Activated B cell treated with CpG ODN at 0.5 μM for 24 hours (primary cell): ENCODE measurements at places on chromosomes 3 and 15. TPM values are rescaled to one million over a fixed set of nuclear protein-coding genes. Genes with fewer than 3 reads are reported as not detected.

DNA sequence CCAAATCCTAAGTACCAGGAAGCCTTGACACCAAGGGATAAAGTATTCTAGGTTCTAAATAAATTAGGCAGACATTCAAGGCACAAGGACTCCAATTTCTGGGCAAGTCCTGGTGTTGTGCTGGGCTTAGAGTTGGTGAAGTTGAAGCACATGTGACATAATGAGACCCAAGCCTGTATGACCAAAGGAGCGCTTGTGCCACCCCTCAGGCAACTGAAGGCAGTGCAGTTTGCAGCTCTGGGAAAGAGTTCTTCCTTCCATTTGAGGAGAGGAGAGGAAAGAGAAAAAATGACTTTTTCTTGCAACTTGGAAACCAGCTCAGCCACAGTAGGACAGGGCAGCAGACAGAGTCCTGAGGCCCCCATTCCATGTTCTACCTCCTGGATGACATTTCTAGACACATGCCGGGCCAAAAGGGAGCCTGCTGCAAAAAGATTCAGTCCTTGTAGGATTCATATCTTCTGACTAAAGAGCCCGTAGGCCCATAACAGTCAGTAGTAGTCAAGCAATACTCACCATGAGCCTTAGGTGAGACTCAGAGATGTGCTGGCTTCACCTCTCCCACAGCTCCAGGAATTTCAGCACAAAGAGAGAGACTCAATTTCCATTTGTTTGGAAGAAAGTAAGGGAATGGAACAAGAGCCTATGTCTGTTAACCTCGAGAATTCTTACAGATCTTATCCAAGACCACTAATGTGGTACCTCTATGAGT, 588.8 kb upstream of the BCHE start:
- no peak for DNase-seq

- DNase-seq, result no peak
Measured at GRCh38 chr3:138389841-138390581, 41.6 kb downstream of the MRAS start.

DNA sequence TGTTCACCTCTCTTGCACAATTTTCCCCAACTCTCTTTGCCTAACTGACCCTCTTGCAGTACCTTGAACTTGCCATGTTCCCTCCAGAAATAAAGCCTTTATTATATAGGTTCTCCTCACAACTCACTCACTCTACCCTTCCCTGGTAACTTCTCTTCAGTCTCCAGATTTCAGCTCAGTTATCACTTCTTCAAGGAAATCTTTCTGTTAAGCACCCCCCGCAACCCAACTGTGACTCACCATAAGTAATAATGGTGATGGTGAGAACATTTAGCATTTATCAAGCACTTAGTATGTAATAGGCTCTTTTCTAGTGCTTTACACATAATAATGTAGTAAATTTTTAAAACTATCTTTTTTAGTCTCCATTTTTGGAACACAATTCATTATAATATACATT, 8.1 kb upstream of the OR5K1 start:
- no peak for DNase-seq

- no peak for DNase-seq
Measured at GRCh38 chr3:136838641-136839555, 20.0 kb downstream of the SLC35G2 start.

DNA sequence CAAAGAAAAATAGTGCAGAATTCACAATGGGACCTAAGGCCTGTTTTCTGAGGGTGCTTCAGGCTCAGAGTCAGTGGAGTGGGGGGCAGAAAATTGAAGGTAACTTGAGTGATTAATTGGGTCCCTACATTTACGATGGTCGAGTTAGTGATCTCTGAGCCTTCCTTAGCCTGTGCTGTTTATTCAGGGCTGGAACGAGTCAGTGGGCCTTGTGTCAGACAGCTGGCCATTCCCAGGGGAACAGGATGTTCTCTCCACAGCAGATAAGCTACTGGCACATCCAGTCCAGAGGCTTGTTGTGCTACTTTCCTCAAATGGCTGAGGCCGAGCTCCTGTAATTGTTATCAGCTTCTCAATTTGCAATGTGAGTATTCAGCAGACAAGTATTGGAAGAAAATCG, 29.2 kb upstream of the CNTN3 start:
- no peak for DNase-seq

DNA sequence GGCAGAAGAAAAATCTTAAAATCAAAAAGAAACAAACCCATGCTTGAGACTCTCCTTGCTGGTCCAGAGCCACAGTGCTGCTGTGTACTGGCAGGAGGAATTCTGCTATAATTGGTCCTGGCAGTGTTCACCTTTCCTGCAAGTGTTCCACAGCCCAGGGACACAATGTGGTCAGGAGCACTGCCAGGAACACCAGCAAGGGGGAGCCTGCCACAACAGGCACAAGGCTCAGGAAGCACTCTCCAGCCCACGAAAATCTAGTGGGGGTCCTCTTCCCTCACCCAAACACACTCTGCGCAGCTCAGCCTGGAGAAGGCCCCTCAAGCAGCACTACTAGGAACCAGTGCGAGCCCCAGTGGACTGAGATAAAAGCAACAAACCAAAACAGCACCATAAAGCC, 92.9 kb downstream of the UBE3A start:
- DNase-seq, result no peak

DNA sequence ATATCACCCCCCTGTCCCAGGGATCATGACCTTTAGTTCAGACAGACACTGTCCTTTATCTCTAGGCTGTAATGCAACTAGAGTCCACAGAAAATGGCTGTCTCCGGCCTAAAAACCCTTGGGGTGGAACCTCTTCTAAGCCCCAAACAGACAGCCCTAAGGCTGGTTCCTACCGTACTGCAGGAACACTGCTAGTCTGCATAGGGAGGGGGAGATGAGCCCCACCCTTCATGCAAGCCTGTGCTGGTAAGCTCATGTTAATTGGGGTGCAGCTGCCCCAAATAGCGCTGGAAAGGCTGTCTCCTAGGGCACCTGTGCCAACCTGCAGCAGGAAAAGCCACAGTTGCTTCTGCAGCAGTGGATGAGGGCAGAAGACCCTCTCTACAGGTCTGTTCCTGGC, 252.1 kb upstream of the MDFIC2 start:
- DNase-seq, result no peak

DNA sequence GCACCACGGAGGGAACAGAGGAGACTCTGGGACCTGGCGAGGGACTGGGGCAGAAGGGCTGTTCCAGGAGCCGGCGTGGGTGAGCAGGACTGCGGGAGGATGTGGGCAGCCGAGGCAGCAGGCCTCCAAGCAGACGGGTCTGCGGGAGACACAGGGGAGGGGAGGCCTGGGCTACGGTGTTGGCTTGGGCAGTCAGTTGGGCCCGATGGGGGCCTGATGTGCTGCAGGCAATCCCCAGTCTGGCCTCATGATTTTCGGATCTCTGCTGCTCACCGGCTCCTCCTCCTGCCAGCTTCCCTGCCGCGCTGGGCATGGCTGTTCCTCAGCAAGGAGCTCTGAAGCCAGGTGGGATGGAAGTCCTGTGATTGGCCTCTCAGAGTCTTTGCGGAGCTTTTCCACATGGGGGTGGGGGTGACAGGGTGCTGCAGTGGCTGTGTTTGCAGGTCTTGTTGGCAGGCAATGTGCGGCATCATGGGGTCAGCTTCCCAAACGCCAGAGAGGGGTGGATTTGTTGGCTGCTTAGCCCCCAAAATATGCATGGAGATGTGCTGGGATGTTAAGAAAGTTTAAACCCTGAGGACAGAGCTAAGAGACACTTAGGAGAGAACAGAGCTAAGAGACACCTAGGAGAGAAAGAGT, 19.3 kb downstream of the MINAR1 start:
- DNase-seq, result no peak

DNA sequence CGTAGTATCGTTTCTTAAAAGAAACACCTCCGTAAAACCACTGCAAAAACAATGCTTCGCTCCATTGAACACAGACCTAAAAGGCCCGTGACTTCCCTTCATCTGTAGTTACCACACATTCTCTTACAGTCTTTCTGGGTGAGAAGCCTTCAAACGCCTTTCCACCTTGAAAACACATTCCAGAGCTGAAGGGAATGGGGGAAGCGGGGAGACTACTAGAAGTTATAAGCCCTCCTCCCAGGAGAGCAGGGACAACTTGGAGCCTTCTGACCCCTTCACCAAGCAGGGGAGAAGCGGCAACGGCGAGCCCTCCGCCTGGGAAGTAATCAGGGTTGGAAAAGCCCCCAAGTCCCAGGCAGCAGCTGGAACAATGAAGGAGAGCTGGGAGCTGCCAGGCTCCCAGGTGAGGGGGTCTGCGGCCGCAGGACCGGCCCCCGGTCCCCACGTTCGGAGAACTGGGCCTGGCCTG, 461 bp downstream of the SECISBP2L start:
- DNase-seq, result no peak

DNA sequence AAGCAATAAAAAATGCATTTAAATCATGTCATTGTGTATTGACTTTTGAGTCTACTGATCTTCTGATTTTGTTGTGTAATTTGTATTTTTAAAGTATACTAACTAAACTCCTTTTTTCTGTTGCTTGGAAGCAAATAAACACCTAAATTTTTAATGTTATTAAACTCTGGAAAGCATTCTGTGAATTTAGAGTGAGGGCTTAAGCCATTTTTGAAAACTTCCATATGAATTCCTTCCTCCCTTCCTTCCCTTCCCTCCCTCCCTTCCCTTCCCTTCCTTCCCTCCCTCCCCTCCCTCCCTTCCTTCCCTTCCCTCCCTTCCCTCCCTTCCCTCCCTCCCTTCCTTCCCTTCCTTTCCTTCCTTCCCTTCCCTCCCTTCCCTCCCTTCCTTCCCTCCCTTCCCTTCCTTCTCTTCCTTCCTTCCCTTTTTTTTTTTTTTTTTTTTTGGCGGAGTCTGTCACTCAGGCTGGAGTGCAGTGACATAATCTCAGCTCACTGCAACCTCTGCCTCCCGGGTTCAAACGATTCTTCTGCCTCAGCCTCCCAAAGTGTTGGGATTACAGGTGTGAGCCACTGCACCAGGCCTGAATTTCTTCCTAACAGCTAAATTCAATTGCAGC, 56.6 kb upstream of the SENP5 start:
- no peak for DNase-seq

GRCh38 chr15:66840615-66841390, 138.8 kb downstream of the SMAD6 start:
- no peak for DNase-seq

DNA sequence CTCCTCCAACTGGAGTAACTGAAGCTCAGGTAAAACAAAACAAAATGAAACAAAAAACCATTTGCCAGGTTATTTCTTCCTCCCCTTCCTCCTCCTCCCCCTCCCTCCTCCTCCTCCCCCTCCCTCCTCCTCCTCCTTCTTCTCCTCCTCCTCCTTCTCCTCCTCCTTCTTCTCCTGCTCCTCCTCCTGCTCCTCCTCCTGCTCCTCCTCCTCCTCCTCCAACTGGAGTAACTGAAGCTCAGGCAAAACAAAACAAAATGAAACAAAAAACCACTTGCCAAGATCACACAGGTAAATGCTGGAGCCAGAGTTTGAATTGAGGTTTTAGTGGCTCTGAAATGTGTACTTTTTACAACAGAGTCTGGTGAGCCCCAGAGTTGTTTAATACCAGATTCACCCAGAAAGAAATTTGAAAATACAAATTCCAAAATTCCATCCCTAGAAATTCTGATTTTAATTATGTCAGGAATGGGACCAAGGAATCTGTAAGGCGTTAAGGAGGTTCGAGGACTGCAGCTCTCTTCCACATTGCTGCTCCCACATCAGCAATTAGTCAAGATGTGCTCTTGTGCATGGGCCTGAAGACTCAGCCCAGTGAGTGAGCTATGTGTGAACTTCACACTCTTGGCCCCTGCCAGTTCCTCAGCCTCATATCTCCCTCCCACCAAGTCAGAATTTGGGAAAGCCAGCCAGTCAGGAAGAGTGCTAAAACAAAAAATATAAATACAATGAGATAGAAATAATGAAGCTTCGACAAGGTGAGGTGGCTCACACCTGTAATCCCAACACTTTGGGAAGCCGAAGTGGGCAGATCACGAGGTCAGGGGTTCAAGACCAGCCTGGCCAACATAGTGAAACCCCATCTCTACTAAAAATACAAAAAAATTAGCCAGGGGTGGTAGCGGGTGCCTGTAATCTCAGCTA, 31.6 kb upstream of the ZNF770 start:
- no peak for DNase-seq

- no peak for DNase-seq
Measured at GRCh38 chr3:10702961-10703740, 112.9 kb upstream of the SLC6A11 start.

DNA sequence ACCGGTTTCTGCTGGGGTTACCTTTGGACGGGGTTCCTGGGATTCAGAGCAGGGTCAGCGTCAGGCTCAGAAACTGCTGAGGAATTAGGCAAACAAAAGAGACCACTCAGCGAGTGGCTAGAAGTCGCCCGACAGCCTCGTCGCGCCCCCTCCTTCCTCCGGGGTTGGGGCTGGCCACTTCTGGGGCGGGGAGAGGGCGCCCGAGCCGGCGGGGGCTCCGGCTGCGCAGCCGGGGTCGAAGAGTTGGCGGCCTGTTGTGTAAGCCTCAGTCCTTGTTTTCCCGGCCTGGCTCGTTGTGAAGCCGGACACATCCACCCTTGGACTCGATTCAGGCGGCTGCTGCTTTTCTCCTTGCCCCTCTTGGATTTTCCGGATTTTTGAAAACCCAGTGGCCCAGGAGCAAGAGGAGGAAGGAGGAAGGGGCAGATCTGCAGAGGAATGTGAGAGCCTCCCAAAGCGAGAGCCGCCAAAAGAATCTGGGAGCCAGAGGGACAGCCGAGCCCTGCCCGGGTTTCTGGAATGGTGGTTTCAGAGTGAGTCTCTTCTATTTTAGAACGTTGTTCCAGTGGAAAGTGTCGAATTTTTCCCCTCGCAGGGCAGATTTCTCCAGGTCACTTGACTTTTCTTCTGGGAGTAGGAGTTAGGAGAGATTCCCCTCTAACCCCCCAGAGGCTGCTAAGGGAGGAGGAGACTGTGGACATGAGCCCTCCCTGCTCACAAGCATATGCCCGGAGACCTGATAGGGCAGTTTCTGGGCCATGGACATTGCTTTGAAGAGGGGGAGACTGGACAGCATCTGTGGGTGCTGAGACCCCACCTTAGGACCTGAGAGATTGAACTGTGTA, 666 bp downstream of the SNX33 start:
- DNase-seq, result no peak

RPL32 gene
- 2,996 and 3,448 TPM in 2 replicates for total RNA-seq

BCHE gene
- total RNA-seq, result not detected in 2 replicates

COL6A5 gene
- not detected in 2 replicates for total RNA-seq

TMEM266 gene
- 0.16 TPM in 1 of 2 replicates, not detected in the other for total RNA-seq

FGF7 gene
- 0.04 TPM in 1 of 2 replicates, not detected in the other for total RNA-seq

TOPBP1 gene
- total RNA-seq, result 45.8 and 49.9 TPM in 2 replicates

PTH1R gene
- total RNA-seq, result not detected in 2 replicates

NT5DC2 gene
- total RNA-seq, result 9.5 and 9.9 TPM in 2 replicates

SLC22A13 gene
- 0.20 and 0.51 TPM in 2 replicates for total RNA-seq

PPM1L gene
- 5.8 and 6.6 TPM in 2 replicates for total RNA-seq
